Fibroblast of skin of scalp (primary cell): ENCODE measurements at places on chromosomes 1 and 21.
A peak's percentile ranks its signal among the peaks of the same experiment; 100 is the strongest.

- no peak for DNase-seq
These were observed 23.1 kb downstream of the NPHP4 start for GRCh38 chr1:5969168-5969567.

DNA sequence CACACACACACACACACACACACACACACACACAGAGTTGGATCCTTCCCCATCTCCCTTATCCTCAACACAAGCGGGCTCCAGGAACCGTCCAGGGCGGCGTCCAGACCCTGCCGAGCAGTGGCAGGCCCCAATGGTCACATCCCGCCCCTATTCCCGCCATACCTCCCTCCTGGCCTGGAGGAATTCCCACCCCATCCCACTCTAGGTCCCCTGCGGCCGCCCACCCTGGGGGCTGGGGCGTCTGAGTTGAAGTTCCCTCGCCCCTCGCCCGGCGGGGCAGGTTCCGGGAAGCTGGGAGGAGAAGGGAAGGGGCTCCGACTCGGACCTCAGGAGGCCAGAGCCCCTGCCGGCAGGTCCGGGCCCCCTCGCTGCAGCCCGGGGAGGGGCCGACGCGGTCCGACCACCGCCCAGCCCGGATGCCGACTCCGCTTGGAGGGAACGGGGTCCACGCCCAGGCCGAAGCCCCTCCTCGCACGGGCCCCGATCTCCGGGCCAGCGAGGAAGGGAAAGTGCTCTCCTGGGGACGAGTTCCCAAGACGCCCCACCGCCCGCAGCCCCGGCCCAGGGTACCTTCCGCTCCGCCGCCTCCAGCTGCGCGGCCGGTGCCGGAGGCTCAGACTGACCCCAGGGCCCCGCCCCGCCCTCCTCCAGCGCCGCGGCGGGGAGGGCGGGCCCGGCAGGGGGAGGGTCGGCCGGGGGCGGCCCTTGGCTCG is at the start of gene RHOC:
Gene RHOC (minus strand): TSS at position 623 of the 716 bp plus-strand sequence. CDS start 3,328 bp downstream, outside the sequence.
- DNase-seq, result peak; percentile 76

DNA sequence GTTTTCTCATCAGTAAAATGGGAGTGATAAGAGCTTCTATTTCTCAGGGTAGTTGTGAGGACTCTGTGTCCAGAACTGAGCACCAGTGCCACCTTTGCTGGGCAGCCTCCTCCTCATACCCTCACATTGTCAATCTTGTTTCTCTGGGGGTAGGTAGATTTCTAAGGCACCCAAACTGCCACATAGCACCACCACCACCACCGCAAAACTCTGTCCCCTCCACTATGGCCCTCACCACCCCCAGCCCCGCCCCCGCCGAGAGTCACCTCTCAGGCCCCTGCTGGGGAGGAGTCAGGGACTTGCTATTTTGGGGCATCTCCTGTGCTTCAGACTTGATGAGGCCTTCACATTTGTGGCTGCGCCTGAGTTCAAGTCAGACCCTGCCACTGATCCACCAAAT is 549.2 kb downstream of the PTPRU start:
- no peak for DNase-seq

DNA sequence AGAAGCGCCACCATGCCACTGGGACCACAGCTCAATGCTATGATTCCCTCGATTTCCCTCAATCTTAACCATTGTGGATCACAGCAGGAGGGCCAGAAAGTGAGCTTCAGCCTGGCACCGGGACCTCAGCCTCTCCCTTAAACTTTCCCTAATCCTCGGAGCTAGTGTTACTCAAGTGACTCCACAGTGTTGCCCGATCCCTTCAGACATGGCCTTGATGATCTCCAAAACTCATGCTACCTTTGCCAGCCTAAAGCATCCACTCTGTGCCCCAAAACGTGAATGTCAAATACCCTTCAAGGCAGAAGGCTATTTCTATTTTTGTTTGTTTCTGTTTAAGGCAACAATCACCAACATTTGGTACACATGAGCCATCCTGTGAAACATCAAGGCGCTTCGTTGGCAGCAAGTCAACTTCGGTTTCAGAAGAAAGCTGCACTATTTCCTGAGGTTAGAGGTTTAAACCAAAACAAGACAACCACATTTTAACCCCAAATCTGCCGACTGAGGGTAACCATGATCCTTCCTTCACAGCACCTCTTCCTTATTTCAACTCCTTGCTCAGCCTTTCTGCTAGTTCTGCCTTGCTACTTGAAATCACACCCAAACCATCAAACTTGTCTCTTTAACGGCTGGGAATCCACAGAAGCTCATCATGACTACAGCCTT is 94.4 kb upstream of the KRTAP19-8 start:
- DNase-seq, result peak; percentile 52

DNA sequence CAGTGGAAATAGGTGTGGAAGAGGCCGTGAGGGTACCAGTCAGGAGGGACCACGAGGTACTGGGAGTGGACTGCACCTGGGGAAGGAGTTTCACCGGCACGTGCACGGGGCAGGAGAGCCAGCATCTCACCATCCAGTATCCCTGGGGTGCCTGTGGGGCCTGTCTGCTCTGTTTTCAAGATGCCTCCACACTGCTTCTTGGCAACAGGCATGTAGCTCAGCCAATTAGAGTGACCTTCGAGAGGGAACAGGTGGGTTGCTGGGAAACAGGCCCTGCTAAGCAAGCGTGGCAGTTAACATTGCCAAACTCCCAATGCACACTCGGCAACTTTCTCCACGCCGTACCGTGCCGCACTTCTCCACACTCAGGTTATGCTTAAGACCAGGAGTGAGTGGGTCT is 17.7 kb downstream of the KCNC4 start:
- DNase-seq, result no peak

DNA sequence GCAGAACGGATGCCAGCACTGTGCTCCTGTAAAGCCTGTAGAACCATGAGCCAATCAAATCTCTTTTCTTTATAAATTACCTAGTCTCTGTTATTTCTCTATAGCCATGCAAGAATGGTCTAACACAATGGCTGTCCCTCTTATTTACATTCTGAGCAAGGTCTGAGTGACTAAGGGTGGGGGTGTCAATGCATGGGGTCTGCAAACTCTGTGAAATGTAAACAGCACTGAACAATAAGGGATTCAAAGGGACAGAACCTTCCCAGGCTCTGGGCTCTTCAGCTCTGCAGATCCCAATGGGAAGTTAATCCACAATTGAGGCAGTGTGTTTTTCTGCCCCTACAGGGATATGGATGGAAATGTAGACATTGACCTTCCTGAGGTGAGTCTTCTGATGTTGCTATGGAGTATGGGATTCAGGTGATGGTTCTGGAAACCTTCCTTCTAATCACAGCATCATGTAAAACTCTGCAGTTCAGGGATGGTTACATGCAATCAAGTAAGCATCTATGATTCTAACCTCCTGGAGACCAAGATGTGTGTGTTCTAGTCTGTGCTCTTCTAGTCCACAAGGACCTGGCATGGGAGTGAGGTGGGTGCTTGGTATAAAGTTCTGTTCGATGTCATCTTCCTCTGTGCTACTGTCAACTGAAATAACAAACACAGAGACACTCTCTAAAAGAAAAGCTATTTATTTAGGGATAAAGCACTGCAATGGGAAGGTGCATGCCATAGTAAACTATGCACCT is 38.6 kb downstream of the CAPN9 start:
- DNase-seq, result no peak

- no peak for DNase-seq
These were observed 87.8 kb downstream of the GLUL start for GRCh38 chr1:182303778-182304177.

GRCh38 chr1:230661976-230662375 is 19.7 kb downstream of the COG2 start:
- DNase-seq, result no peak

- peak; percentile 77 for DNase-seq
These were observed 76.0 kb downstream of the CD247 start for GRCh38 chr1:167442142-167442848.

- peak; percentile 11 for DNase-seq
These were observed 8.3 kb downstream of the WARS2 start for GRCh38 chr1:119132179-119132578.

DNA sequence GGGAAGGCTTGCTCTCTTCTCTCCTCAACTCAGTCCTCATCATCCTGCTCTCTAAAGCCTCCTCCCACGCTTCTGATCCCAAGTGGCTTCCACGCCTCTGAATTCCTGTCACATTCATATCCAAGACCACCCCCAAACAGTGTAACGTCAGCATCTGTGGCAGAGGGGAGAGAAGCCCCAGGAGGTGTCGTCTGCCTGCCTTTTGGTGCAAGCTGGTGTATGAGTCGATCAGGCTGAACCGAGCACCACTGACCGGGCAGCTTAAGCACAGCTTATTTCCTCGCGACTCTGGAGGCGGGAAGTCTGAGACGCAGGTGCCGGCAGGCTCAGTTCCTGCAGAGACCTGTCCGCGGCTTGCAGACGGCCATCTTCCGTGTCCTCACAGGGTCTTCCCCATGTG is 123.8 kb upstream of the RAB4A start:
- no peak for DNase-seq

GRCh38 chr1:158203693-158204457 is 23.2 kb downstream of the CD1D start:
- DNase-seq, result peak; percentile 64

DNA sequence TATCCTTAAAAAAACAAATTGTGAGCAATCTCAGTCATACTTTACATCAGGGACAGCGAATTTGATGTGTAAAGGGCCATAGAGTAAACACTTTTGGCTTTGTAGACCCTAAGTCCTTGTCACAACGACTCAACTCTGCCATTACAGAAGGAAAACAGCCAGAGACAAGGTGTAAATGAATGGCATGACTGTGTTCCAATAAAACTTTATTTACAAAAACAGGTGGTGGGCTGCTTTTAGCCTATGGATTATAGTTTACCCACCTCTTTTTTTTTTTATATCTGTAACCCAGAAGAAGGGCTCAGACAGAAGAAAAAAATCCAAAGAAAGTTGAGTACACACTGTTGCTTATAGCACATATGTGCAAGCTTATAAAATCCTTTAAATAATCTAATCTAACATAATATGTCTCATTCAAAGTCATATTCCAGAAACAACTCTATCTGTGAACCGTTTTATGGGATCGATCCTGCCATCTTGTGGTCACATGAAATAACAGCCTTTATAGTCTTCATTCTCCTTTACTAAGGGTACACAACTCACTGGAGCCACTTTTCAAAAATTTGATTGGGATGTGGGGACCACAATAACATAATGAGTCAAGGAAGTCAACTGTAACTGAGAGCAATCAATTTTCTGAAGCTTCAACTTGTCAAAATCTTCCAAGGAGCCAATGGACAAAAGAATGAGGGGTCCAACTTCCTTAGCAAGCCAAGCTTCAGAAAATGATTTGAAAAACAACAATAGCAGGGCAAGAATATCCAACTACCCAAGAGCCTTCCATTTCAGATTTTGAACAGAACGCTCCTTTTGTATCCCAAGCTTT is 142.2 kb upstream of the KRTAP19-8 start:
- DNase-seq, result peak; percentile 46

DNA sequence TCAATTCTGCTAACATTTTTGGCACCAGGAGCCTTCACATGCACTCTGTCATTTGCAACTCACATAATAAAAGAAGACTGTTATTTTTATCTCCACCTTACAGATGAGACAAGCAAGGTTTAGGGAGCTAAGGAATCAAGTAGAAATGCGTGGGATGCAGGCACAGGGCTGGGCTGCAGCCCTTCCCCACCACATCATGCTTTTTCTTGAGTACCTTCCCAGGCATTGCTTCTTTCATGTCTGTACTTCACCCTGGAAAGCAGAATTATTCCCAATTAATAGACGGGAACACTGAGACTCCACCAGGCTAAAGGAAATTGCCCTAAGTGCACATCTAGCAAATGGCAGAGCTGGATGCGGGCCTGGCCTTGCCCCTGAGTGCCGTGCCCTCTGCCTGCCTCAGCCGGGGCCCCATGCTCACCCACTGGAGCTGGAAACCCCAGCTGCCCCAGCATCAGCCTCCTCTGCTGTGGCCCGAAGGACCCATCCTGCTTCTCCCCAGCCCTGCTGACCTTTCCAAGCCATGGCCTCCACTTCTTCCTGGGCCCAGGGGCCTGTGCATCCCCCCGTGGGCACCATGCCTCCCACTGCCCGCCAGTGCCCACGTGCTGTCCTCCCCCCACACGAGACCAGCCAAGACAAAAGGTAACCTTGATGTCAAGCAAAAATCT is 257.5 kb downstream of the TOMM20 start:
- DNase-seq, result no peak

DNA sequence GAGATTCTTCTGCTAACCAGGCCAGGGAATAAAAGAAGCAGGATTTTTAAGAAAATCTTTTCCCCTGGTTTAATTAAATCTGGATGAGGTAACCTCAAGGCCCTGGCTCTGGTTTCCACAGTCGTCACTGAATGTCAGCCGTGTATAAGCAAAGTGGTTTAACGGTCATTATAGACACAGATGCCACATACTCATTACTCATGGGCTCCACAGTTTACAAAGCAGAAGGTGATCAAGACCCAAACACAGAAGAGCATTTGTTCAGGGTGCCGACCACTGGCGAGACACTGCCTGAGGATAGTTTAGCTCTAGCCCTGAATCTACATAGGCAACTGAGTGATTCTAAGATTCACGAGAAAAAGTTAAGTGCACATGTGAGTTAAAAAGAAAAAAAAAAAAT is 27.8 kb upstream of the RAP1GAP start:
- no peak for DNase-seq

- DNase-seq, result no peak
These were observed 68.4 kb upstream of the ADGRL4 start for GRCh38 chr1:79074975-79075374.

- DNase-seq, result no peak
These were observed 19.6 kb upstream of the NADK start for GRCh38 chr1:1797731-1798341.

- DNase-seq, result no peak
These were observed 3.6 kb upstream of the SCMH1 start for GRCh38 chr1:41245659-41246058.

DNA sequence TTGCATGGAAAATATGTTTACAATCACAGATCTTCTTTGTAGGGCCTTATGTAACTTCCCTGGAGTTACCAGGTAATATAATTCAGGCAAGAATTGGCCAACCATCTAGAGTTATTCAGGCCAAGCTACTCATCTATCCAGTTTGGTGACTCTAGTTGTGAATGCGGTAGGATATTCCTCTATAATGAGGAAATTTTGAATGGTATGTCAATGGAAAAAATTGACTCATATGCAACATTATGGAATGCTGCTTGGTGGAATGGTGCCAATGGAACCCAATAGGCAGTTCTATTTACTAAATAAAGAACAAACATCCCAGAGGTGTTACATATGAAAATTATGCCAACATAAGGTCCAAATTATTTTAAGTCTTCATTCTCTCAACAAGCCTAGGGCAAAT is 5.6 kb upstream of the TNFSF18 start:
- DNase-seq, result peak; percentile 38

DNA sequence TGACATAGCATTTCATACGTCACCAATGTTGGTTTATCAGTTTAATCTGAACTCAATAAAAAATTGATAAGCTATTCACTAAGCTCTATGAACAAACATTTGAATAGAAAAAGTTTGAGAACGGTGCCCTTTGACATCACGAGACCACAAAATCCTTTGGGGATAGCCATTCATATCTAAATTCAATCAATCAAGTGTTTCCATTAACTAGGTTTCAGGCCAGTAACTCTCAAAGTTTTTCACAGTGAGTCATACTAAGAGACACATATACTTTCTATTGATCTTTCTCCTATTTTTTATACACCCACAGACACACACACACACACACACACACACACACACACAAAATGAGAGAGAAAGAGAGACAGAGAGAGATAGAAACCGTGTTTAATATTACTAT is 235.4 kb upstream of the SNX7 start:
- DNase-seq, result no peak

GRCh38 chr1:24374891-24375786 is 38.4 kb downstream of the STPG1 start:
- DNase-seq, result no peak
